ENCODE measurements at places on chromosomes 4 and X.

GRCh38 chrX:25726539-25726938 is 411.6 kb upstream of the MAGEB18 start:
- no peak for DNase-seq

DNA sequence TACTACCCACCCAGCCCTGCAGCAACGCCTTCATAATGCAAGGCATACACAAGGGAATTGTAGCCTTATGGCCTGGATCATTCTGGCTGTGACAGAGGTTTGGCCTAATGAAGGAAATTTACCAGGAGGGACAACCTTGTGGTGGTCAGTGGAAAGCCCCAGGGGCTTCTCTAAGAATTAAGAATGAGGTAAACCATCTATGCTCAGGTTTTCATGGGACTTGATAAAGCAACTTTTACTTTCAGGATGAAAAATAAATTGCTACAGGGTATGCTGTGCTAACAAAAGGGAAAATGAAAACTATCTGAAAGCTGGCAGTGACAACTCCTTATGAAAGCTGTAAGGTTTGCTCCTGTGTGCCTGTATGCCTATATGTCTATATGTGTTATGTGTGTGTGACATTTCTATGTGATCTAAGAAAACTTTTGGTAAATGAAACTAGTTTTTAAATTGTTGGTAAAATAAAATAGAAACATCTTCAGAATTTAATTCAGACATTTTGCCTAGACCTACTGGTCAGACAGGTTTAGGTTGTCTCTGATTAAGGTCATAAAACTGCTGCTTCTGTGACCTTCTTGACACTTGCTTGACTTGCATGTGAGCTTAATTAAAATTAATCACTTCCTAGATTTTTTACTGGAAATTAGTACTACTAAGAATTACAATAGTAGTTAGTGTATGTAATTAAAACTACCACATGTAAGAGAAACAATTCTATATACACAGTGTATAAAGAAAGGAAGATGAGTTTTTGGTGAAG is 19.9 kb upstream of the TXK start:
- DNase-seq = no peak

GRCh38 chrX:148913971-148914370 is 413.6 kb downstream of the AFF2 start:
- DNase-seq = no peak

DNA sequence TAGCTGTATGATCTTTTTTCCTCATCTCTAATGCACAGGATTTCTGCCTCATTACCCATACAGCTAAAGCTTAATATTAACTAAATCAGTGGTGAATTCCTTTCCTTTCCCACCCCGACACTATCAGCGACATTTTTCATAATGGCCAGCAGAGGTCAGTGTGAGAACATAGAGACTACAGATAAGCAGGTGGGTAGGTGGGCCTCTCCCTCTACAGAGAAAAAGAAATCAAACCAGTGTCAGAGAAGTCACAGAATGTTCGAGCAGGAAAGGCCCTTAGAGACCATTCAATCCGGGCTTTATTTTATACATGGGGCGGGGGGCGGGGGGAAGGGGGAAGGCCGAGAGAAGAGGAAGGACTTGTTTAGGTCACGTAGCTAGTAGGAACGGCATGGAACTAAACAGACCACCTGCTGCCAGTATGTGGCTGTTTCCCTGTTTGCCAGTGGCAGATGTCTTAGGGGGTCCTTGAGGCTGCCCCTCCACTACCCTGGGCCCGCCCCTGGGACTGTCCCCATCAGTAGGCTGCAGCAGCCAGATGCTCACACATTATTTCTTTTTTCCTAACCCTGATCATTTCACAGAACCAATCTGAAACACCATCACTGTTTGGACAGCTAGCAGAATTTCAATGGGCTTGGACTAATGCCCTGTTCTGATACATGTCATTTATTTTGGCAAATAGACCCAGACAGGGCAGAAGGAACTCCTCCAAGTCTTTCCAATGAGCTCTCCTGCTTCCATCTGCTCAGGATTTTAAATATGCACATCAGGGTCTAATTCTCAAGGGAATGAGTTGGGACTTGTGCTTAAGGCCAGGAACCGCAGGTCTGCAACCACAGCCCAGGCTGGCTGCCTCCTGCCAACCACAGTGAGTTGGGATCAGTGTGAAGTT is 133.4 kb downstream of the ATG4A start:
- DNase-seq = no peak

DNA sequence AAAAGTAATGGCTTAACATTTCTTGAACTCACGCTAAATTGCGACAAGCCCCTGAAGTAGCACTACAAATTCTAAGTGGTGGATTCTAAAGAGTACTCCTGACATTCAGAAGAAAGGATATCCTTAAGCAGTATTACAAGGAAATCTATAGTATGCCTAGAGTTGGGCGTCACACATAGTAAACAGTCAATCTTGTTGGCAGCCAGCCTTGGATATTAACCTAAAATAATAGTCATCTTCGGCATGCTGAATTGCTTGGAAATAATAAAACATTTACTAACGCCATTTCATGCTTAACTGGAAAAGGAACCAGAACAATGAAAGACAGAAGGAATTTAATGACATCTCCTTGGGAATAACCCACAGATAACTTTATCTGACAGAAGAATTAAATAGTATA is 18.6 kb downstream of the ATP8A1 start:
- DNase-seq = no peak

DNA sequence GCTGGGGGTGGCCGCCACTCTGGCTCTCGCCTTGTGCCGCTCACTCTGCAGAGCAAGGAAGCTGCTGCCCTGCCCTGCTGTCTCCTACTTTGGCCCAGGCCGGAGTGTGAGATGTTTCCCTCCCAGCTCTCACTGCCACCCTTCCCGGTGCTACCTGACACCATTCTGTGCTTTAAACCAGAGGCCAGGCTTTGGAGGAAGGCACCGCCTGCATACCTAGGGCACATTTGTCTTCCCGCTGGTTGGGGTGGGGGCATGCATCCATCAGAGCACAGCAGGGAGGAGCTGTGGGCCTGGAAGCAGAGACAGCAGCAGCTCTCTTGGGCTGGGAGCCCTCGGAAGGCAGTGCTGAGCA is 96.9 kb upstream of the PSAPL1 start:
- DNase-seq = no peak

GRCh38 chr4:168677063-168677462 is 180.2 kb downstream of the PALLD start:
- no peak for DNase-seq

DNA sequence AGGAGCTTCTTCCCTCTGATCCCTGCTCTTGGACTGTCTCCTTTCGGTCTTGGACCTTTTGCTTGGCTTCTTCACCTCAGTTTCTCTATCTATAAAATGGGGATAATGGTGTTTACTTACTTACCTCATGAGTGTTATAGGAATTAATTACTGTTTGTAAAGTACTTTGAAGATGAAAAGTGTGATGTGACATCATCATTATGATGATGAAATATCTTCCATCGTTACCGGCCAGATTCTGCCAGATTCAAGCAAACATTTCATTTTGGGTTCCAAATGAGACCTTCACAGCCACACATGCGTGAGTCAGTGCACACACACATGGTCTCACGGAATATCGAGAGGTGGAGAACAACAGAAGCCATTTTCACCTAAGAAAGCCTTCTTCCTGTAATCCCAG is 220.1 kb upstream of the RPL34 start:
- DNase-seq = no peak

DNA sequence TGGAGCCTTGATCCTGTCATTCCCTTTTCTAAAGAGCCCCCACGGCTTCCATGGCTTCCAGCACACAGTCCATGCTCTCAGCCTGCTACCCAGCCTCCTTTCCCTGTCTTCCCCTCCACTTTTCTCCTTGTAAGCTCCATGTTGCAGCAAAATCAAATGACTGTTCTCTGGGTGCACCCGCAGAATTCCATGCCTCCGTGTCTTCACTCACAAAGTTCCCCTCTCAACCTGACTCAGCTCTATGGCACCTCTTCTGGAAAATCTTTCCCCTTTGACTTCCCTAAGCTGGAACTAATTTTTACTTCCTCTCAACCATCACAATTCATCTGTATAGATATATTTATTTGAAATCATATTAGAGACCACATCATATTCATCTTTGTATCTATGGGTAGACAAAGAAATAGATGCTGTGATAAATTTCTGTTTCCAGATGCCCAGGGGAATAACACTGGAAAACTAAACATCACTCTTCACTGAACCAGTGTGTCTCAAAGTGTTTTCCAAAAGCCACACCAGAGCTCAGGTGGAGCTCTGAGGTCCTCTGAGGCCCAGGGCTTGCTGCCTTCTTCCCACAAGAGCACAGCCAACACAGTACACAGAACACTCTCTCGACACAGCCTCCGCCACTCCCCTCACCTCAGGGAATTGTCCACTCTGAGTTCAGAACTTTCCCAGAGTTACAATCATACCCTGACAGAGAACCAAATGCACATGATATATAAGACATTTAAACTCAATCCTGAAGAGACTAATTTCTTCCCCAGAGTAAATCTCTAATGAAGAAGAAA is 3.3 kb downstream of the SETD7 start:
- peak; percentile 58 for DNase-seq

DNA sequence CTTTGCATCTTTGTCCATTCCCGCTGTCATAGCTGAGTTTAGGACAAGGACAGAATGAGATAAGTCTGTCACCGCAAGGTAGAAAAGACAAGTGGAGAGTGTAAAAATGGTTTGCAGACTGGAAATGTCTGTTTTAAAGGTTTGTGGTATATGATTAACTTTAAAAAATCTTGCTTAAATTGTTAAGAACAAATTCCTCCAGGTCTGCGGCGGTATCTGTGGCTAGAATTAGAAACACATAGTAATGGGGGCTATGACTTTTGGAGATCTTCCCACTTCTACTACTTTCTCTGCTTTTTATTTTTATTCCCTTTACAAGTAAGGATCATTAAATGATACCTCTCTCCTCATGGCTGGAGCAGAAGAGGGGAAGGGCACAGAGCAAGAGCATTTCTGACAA is 92.2 kb downstream of the MID1IP1 start:
- peak; percentile 0 for DNase-seq

GRCh38 chrX:154013001-154013421 is 6.7 kb downstream of the IRAK1 start:
- no peak for DNase-seq

GRCh38 chr4:61277785-61278760 is 77.9 kb downstream of the ADGRL3 start:
- no peak for DNase-seq

DNA sequence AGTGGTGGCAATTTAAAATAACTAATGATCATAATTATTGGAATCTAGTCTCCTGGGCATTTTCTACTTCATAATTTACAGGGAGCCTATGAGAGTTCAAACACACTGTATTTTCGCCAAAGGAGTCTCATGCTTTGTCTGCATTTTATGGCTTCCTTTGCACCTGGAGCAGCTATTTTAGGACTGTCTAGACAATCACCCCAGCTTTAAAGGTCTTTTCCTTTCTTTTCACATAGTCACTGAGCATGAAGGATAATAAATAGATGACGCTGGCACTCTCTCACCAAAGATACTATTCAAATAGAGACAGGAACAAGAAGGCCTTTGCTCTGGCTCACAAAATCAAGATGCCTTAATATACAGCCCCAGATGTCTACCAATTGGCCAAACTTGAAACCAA is 43.0 kb downstream of the AMELX start:
- no peak for DNase-seq

DNA sequence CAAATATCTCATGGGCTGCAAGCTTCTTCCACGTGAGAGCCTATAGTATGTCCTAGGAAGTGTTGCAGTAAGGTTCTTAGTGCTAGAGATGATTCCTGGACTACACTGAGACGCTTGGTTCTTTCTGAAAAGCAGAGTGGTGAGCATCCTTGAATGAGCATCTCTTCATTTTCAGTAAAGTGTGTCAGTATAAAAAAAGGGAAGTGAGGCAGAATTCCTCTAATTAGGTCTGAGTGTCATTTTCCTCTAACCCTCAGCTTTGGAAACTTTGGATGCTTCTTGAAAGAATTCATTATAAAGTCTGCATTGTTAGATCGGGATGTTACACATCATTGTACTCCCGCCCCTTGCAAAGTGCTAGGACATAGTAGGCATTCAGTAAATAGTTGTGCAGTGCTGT is 5.2 kb downstream of the BMPR1B start:
- DNase-seq = no peak
